ENCODE measurements at places on chromosomes 13 and 19.

DNA sequence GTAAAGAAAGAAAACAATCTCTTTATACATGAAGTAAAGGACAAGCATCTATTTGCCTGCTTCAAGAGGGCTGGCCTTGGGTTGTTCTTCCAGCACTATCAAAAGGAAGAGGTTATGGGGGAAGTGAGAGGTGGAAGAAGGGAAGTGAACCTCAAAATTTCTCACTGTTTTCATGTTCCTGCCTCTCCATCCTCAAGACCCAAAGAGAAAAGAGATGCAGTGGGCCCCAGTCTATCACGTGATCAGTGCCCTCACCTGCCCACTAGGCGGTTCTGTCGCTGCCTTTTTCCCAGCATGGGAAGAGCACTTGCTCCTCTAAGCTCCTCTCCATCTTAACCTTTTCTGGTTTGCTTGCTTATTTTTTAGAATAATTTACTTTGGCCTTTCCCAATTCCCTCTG is 6.2 kb upstream of the USP12 start:
- no peaks in the 10 kb centered on the region for H3K36me3 ChIP-seq
- no peak overlapping the region for H3K27ac ChIP-seq
- H3K4me3 ChIP-seq, result no peak overlapping the region
- no peak for DNase-seq
- no peaks in the 10 kb centered on the region for H3K4me1 ChIP-seq
- H3K27me3 ChIP-seq, result no peaks in the 10 kb centered on the region

- H3K27ac ChIP-seq, result no peak overlapping the region
- H3K4me1 ChIP-seq, result no peaks in the 10 kb centered on the region
- H3K36me3 ChIP-seq, result no peaks in the 10 kb centered on the region
- no peak overlapping the region for H3K4me3 ChIP-seq
- H3K27me3 ChIP-seq, result no peaks in the 10 kb centered on the region
- DNase-seq, result no peak
These were observed 357.5 kb downstream of the NALCN start for GRCh38 chr13:101058841-101059240.

- H3K4me3 ChIP-seq, result no peak overlapping the region
- no peaks in the 10 kb centered on the region for H3K27me3 ChIP-seq
- no peaks in the 10 kb centered on the region for H3K36me3 ChIP-seq
- no peak for DNase-seq
- peaks cover 18% of the 10 kb centered on the region for H3K4me1 ChIP-seq
These were observed 24.2 kb downstream of the RANBP3 start for GRCh38 chr19:5953680-5954213.

- H3K4me3 ChIP-seq, result no peak overlapping the region
- H3K36me3 ChIP-seq, result no peaks in the 10 kb centered on the region
- H3K4me1 ChIP-seq, result no peaks in the 10 kb centered on the region
- H3K27ac ChIP-seq, result no peak overlapping the region
These were observed 328.7 kb upstream of the EDNRB start for GRCh38 chr13:78247362-78247761.

- no peak overlapping the region for H3K27ac ChIP-seq
- no peak for DNase-seq
- H3K4me1 ChIP-seq, result no peaks in the 10 kb centered on the region
- no peaks in the 10 kb centered on the region for H3K27me3 ChIP-seq
- H3K36me3 ChIP-seq, result no peaks in the 10 kb centered on the region
- H3K4me3 ChIP-seq, result no peak overlapping the region
These were observed 715.1 kb downstream of the UQCRFS1 start for GRCh38 chr19:28497887-28498286.

GRCh38 chr19:19540064-19540714 is 2.1 kb downstream of the CILP2 start:
- H3K4me1 ChIP-seq, result peaks cover 6% of the 10 kb centered on the region
- peaks cover 3% of the 10 kb centered on the region for H3K36me3 ChIP-seq
- no peak for DNase-seq
- peak overlapping the region; percentile 9 for H3K4me3 ChIP-seq
- H3K27ac ChIP-seq, result no peak overlapping the region
- H3K27me3 ChIP-seq, result peaks cover 13% of the 10 kb centered on the region

DNA sequence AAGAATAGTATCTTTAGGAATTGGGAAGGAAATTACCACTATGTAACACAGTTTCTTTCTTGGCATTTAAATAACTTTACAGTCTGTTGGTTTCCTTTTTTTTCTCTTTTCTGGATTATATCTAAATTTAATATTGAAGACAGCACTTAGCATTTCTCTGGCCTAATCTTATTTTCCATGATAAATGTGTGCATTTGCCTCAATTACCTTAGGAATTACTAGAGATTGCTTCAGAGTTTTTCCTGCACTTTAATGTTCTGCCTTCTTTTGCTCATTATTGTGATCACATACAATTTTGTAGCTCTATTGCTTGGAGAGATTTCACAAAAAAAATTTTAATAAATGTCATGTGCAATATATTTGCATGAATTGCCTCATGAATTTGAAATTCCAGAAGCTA is 25.1 kb downstream of the DCT start:
- no peaks in the 10 kb centered on the region for H3K4me1 ChIP-seq
- no peak for DNase-seq
- H3K36me3 ChIP-seq, result no peaks in the 10 kb centered on the region
- H3K27ac ChIP-seq, result no peak overlapping the region
- no peak overlapping the region for H3K4me3 ChIP-seq
- H3K27me3 ChIP-seq, result no peaks in the 10 kb centered on the region

GRCh38 chr13:35716186-35716585 is 239.7 kb upstream of the MAB21L1 start:
- no peaks in the 10 kb centered on the region for H3K27me3 ChIP-seq
- H3K27ac ChIP-seq, result no peak overlapping the region
- peaks cover 3% of the 10 kb centered on the region for H3K4me1 ChIP-seq
- no peak overlapping the region for H3K4me3 ChIP-seq
- DNase-seq, result no peak

- no peaks in the 10 kb centered on the region for H3K27me3 ChIP-seq
- peaks cover 21% of the 10 kb centered on the region for H3K4me1 ChIP-seq
- peak overlapping the region; percentile 83 for H3K27ac ChIP-seq
- no peak overlapping the region for H3K4me3 ChIP-seq
- H3K36me3 ChIP-seq, result peaks cover 46% of the 10 kb centered on the region
These were observed 17.0 kb downstream of the KANK2 start for GRCh38 chr19:11180346-11180745.

DNA sequence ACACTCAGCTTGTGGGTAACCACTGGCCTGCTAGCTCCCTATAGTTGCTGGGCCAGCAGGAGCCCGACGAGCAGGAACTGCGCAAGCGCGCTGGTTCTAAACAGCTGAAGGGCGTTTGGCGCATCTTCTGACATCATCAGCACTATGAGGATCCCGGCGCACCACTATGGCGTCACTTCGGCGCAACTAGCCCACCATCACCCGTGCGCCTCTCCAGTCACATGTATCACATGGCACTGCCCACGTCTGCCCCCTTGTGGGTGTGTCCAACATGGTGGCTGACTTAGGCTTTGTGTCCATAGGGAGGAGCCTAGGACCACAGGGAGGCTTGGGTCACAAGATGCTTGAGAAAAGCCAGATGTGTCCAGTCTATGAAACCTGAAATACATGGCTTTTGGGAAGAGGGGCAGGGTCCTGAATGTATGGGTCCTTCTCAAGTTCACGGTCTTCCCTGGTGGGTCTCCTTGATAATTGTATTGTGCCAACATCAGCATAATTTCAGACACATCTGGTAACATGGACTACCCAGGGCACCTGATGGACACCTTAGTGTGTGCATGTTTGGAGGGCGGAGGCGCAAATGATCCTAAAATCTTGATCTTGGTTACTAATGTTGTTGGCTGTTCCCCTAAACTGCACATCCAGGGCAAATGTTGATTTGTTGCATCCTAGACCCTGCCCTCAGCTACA is 18.0 kb downstream of the KLK4 start:
- no peaks in the 10 kb centered on the region for H3K27me3 ChIP-seq
- H3K4me1 ChIP-seq, result no peaks in the 10 kb centered on the region
- no peak overlapping the region for H3K4me3 ChIP-seq
- DNase-seq, result no peak

- no peaks in the 10 kb centered on the region for H3K4me1 ChIP-seq
- no peak overlapping the region for H3K27ac ChIP-seq
- H3K4me3 ChIP-seq, result no peak overlapping the region
- DNase-seq, result no peak
These were observed 312.7 kb downstream of the FGF14 start for GRCh38 chr13:102089177-102089576.

GRCh38 chr13:44013758-44014291 is 134.1 kb downstream of the LACC1 start:
- no peak for DNase-seq
- H3K4me1 ChIP-seq, result no peaks in the 10 kb centered on the region
- H3K27me3 ChIP-seq, result no peaks in the 10 kb centered on the region
- no peaks in the 10 kb centered on the region for H3K36me3 ChIP-seq
- no peak overlapping the region for H3K27ac ChIP-seq
- no peak overlapping the region for H3K4me3 ChIP-seq

DNA sequence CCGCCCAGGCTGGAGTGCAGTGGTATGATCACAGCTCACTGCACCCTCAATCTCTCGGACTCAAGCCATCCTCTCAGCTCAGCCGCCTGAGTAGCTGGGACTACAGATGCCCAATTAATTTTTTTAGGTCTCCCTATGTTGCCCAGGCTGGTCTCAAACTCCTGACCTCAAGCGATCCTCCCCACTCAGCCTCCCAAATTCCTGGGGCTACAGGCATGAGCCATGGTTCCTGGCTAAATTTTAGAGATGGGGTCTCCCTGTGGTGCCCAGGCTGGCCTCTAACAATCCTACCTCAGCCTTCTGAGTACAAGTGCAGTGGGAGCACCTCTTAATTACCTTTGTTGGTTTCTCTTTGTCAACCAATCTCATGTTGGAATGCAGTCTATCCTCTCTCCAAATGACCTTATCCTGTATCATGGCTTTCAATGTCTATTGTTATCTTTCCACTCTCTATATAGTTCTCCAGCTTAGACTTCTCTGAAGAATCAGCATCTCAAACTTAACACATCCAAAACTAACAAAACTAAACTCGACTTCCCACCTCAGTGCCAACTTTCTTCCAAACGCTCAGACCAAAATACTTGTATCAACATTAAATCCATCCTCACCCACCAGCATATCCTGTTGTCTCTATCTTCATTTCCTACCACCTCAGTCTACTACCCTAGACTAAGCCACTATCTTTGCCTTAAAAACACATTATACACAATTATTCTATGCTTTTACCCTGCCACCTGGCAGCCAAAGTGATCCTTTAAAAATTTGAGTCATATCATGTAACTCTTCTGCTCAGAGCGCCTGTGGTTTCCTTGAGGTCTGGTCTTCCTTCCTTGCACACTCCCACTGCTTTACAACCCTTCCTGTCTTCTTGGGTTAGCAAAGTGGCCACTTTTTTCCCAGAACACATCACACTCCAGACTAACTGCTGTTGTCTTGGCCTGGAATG is 6.7 kb downstream of the TPT1 start:
- peaks cover 15% of the 10 kb centered on the region for H3K4me1 ChIP-seq
- peak overlapping the region; percentile 27 for H3K27ac ChIP-seq
- H3K4me3 ChIP-seq, result no peak overlapping the region
- H3K36me3 ChIP-seq, result peaks cover 36% of the 10 kb centered on the region

- no peaks in the 10 kb centered on the region for H3K4me1 ChIP-seq
- H3K27me3 ChIP-seq, result no peaks in the 10 kb centered on the region
- no peak overlapping the region for H3K4me3 ChIP-seq
- H3K27ac ChIP-seq, result no peak overlapping the region
These were observed 66.7 kb downstream of the LHFPL6 start for GRCh38 chr13:39536274-39536673.

DNA sequence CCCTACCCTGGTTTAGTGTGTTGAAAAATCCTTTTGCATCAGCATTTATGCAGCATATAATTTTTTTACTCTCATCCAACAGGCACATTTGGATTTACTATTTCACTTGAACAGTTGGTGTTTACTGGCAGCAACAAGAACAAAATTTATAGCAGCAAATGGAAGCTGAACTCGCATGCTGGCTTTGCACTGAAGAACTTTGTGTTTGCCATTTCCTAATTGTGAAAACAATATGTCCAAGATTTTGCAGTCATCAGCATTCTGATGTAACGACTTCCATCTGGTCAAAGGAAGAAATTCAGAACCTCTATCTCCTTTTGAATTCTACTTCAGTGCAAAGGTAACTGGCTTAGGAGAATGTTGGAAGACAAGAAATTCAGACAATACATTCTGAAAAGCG is 131.0 kb downstream of the DLEU7 start:
- H3K36me3 ChIP-seq, result no peaks in the 10 kb centered on the region
- H3K4me3 ChIP-seq, result no peak overlapping the region
- DNase-seq, result no peak
- H3K27ac ChIP-seq, result no peak overlapping the region
- H3K27me3 ChIP-seq, result no peaks in the 10 kb centered on the region
- H3K4me1 ChIP-seq, result no peaks in the 10 kb centered on the region

DNA sequence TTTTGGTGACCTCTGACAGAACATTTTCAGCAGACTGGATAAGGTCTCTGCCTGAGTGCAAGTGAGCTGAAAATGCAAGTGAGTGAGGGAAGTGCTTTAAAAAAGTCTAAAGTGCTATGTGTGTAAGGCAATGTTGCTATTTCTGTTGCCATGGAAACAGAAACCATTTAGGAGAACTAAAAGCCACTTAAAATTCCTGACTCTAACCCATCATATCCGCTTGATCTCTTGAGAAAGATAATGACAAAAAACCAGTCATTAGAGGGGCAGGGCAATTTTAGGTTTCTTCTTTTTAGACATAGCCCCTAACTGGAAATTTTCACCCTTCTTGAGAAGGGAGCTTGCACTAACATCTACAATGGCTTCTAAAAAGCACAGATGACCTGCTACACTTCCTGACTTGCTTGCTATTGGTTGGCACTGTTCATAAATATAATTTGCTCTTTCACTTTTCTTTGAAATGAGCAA is at the start of gene CYSLTR2:
CYSLTR2 (plus strand) TSS at position 458 of the 468 bp plus-strand sequence. CDS start 52,889 bp downstream, outside the sequence.
- H3K36me3 ChIP-seq, result no peaks in the 10 kb centered on the region
- no peak within 1 kb of the TSS for H3K4me3 ChIP-seq
- no peaks in the 10 kb centered on the region for H3K4me1 ChIP-seq
- peak within 1 kb of the TSS; percentile 22 for H3K27ac ChIP-seq

DNA sequence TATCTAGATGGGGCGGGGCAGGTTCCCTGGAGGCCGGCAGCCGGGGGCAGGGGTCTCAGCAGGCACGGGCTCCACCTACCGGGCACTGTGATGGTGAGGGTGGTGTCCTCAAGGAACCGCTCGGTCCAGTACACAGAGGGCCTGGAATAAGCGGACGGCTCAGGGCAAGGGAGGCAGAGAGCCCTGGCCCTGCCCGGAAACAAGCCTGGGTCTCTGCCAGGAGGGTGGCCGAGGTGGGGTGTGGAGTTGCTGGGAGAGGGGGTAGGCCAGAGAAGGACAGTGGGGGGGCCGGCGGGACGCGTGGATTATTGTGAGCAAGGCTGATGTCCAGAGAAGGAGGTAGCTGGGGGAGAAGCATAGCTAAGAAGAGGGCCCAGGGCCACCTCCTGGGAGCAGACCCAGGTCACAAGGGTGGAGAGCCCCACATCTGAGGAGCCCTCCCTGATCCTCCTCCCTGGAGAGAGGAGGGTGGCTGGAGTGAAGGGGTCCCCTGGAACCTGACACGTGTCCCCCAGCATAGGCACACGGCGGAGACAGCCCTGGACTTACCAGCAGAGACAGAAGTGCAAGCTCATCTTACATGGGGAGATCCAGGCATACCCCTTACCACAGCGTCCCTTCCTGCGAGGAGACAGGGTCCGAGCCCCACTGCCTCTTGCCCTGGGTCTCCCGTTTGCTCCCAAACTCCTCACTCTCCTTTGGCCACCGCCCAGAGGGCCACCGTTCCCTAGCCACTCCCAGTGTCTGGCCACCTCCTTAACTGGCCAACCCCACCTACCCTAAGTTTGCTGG is 29.0 kb upstream of the MIER2 start:
- DNase-seq, result peak; percentile 60
- no peaks in the 10 kb centered on the region for H3K4me1 ChIP-seq
- no peak overlapping the region for H3K27ac ChIP-seq
- no peaks in the 10 kb centered on the region for H3K27me3 ChIP-seq

- H3K4me1 ChIP-seq, result no peaks in the 10 kb centered on the region
- H3K36me3 ChIP-seq, result no peaks in the 10 kb centered on the region
- H3K27ac ChIP-seq, result no peak overlapping the region
- H3K4me3 ChIP-seq, result no peak overlapping the region
- H3K27me3 ChIP-seq, result no peaks in the 10 kb centered on the region
These were observed 9.8 kb downstream of the PNMA8A start for GRCh38 chr19:46461537-46461936.

All from ascending aorta (tissue), 2 donors.